ENCODE measurements at places on chromosomes 1 and 21.

DNA sequence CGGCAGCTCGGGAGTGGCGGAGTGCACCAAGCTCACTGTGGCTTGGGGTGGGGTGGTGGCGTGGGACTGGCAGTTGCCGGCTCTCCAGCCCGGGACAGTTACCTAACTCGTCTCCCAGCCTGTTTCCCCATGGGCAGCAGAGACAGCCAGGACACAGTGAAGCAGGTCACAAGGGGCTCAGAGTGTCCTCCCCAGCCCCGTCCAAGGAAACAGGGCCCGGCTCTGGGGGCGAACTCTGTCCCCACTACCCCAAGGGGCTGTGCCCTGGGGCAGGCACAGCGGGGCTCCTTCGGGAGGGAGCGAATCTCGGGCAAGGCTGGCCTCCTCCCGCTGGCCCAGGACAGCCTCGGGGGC, 759 bp downstream of the GPR157 start:
- DNase-seq, result no peak

GRCh38 chr1:108779455-108779854, 33.0 kb downstream of the STXBP3 start:
- no peak for DNase-seq

GRCh38 chr1:200442537-200443156, 32.8 kb upstream of the ZNF281 start:
- no peak for DNase-seq

DNA sequence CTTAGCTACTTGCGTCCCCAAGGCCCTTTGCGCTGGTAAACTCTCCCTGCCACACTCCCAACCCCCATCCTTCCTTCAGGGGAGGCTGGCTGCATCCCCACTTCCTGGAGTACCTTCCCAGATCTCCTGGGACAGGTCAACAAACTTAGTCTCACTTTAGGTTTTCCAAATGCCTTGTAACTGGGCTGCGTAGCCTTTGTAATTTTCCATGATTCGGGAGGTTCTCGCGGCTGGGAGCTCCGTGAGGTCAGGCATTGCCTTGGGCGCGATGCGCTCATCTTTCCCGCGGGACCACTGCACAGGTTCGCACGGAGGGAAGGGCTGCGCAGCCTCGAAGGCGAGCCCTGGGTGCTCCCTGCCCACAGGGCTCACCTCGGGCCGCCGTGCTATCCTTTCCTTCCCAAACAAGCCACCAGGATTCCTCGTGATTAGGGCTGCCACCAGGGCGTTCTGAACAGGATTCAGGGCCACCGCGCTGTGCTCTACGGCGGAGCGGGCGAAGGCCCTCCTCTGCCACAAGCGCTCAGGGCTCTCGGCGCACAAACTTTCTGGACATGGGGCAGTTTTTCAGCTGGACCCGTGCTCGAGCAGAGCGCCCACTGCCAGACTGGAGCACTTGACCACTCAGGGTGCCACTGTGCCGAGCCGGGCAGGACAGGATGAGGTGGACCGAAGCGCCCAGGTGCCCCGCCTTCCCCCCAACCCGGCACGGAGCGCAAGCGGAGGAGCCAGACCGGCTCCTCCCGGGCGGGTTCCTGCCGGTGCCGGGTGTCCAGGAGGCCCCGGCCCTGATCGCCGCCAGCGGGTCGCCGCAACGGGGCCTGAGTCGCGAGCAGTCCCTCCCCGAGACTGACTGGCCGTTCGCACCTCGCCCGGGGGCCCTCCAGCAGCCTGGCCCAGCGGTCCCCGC, 1.1 kb downstream of the TMPRSS2 start:
- no peak for DNase-seq

GRCh38 chr1:44242746-44243145, 29.5 kb downstream of the DMAP1 start:
- no peak for DNase-seq

- no peak for DNase-seq
These were observed 131.8 kb upstream of the DUSP10 start for GRCh38 chr1:221873673-221874072.

DNA sequence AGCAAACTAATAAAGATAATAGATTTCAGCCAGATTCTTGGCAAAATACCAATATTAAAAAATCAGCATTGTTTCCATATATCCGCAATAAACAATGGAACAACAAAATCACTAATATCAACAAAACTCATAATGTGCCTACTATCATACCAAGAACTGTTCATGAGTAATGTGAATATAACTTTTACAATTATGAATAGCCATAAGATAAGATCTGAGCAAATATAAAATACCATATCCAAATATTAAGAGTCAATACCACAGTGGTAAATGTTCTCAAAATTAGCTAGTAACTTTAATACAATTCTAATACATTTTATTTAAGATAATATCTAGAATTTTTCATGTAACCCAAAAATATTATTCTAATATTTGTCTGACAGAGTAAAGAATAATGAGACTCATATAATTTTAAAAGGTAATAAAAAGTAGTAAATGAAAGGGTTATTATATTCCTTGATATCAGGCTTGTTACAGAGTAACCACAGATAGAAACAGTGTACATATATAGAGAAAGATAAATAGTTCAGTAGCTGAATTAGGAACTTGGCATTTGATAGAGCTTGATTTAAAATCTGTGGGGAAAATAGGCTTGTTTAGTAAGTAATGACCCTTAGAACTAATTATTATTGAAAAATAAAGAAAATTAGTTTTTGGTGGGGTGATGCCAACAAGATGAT, 2126.6 kb downstream of the MRPL39 start:
- no peak for DNase-seq

DNA sequence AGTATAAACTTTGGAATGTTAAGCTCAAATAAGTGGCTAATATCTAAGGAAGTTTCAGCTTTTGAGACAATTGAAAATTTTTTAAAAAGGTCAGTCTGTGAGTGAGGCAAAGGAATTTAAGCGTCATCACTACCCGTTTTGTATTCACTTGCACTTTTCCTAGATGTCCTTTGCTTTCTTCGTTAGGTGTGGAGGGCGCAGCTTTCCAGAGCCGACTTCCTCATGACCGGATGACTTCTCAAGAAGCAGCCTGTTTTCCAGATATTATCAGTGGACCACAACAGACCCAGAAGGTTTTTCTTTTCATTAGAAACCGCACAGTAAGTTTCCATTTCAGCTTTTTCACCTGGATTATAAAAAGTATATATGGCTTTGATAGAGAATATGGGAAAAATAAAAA, 30.9 kb downstream of the KDM1A start:
- DNase-seq, result no peak

- DNase-seq, result no peak
These were observed 256.8 kb upstream of the NFIA start for GRCh38 chr1:60825593-60825992.

GRCh38 chr1:212968368-212968863, 18.1 kb downstream of the VASH2 start:
- DNase-seq, result no peak

DNA sequence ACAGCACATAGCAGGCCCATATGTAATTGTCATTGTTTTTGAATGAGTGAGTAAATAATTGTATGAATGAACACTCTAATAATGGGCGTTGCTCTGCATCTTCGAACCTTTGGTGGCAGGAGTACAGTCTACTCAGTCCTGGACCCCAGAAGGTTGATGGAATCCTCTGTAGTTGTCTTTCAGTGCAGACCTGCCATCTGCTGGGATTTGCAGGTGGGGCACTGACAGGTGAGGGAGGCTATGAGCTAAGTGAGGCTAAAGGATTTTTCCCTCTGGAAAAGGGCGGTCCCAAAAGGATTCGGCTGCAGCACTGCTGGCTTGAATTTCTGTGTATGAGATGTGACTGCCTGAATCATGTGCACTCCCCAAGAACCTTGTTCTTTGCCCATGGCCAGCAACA, 53.4 kb downstream of the PLXNA2 start:
- no peak for DNase-seq

- DNase-seq, result no peak
These were observed 32.7 kb downstream of the TM2D1 start for GRCh38 chr1:61692155-61692800.

DNA sequence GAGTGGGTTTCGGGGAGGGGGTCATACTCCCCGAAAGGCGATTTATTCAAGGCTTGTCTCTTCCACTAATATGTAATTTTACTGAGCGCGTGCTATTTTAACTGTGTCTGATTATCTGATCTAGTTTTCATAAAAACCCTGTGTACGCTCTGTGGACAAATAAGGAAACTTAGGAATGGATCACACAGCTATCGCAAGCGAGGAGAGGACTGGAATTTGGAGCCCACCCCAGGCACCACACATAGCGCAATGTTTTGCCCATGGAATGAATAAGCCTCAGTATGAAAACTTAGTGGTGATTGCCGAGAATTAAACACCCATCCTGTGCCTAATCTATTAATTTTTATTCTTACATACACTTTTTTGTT, 9.8 kb upstream of the RAB42 start:
- no peak for DNase-seq

GRCh38 chr1:214665606-214666110, 62.7 kb downstream of the CENPF start:
- no peak for DNase-seq

DNA sequence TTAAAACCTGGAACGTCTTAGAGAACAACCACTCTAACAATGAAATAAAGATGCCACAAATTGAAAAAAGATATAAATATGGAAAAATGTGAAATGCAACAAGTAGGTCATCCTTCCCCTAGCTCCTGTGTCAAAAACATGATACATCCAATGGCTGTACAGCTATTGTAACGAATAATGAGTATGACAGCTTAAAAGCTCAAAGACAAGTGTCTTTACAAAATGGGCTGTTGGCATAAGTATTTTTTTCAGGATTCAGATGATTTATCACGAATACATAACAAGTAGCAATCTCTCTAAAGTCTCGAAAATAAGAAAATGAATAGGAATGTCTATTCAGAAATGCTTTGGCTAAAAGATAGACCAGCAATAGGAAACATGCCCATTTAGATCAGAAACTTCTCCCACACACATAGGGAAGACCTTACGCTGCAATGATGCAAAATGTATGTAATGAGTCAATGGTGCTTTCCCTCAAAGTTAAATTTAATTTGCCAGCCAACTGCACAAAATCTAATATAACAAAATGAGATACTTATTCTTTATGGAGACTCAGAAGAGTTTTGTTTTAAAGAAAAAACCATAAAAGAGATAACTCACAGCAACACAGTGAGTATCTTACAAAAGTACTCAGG, 8.3 kb downstream of the TGFBR3 start:
- no peak for DNase-seq

DNA sequence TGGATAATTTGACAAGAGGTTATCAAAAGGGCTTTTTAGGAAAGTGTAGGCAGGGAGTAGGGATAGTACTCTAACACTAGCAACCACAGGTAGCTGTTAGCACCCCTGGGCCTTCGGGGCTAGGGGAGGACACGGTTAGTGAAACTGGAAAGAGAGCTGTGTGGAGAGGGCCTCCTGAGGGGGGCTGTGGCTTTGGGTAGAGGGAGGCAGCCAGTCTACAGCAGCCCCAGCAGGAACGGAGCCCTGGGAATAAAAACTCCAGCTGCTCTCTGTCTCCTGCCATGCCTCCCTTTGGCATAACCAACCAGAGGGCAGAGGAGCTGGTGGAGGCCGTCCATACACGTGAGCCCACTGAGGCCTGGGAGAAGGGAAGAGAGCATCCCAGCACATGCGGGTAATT, 223.2 kb downstream of the FOXD2 start:
- DNase-seq, result no peak

DNA sequence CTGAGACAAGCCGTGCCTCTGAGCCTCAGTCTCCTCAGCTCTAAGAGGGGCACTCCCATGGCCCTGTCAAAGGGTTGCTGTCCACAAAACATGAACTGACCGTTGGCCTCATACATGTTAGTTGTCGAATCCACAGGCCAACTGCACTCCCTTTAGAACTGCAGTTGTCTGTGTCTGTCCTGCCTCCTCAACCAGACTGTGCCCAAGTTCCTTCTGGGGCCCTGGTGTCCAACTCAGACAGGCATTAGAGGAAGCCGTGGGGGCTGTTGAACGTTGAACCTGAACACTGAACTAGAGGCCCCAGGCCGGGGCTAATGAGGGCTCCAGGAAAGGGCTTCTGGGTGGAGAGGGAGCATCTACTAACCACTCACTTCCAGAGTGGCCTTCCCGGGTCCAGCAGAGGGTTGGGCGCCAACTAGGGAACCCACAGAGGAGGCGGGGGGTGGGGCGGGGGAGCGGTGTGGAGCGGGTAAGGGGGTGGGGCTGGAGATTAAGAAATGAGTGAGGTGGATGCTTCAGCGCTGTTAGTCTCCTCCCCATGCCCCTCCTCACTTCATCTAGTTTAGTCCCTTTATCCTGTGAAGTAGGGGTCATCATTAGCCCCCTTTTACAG, at the start of gene RAB42:
Gene RAB42 (plus strand): TSS at position 558 of the 613 bp plus-strand sequence. CDS start 247 bp downstream, outside the sequence.
- no peak for DNase-seq

GRCh38 chr1:186178426-186179043, 196.5 kb downstream of the TPR start:
- DNase-seq, result no peak

- DNase-seq, result no peak
These were observed 2015.8 kb downstream of the NCAM2 start for GRCh38 chr21:23014021-23014420.

DNA sequence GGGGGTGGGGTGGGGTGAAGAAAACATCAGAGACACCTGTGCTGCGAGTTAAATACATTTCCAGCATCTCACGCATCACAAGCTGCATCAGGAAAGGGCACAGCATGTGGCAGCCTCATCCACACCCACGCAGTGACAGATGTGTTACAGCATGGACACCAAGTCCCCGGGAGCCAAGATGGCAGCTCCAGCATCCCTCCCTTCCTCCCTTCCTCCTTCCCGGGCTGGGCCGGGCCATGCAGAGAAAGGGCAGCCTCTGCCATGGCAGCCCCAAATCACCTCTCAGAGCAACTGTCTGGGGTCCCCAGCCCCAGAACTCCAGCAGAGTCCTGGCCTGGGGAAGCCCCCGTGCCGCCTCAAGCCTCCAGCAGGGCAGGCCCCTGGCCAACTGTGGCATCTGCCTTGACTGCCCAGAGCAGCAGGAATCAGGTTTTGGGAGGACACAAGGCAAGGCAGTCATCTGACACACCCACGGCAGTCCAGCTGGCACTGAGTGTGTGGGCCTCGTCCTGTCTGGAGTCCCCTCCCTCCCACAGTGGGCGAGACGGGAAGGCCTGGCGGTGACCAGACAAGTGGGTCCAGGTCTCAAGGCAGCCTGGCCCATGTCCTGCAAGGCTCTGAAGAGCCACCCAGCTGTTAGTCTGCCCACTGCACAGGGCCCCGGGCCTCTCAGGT, 6.2 kb downstream of the SMIM1 start:
- DNase-seq, result no peak

DNA sequence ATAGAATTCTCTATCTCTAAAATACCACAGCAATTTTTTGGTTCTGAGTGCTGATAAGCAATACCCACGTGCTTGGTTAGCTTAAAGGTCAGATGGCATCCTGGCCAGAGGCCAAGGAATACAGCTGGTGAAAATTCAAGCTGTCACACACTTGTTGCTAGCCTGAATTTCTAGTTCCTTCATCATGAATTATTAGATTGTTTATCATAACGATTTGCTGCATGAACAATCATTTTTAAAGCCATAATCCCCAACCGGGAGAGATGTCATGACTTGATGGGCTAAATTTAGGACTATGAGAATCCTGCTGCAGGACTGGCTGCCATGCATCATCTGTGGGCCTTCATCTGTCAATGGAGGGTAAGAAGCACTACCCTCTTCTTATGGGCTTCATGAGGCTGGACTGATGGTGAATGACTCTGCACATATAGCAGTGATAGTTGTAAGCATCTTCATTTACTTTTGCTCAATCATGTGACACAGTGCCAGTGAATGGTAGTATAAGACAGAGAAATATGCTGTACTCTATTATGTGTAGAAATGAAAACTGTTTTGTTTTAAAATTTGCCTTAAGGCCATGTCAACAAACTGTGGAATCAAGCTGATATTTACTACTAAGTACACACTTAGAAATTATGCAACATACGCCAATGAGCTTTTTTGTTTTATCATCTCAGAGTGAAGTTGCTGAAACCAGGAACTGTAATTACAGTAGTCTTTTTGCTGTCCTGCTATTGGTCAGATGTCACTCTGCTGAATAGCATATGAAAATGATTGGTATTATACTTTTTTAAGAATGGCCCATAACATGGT, 80.5 kb upstream of the RALGPS2 start:
- DNase-seq, result no peak
